ENCODE measurements at places on chromosomes 12 and 14.

DNA sequence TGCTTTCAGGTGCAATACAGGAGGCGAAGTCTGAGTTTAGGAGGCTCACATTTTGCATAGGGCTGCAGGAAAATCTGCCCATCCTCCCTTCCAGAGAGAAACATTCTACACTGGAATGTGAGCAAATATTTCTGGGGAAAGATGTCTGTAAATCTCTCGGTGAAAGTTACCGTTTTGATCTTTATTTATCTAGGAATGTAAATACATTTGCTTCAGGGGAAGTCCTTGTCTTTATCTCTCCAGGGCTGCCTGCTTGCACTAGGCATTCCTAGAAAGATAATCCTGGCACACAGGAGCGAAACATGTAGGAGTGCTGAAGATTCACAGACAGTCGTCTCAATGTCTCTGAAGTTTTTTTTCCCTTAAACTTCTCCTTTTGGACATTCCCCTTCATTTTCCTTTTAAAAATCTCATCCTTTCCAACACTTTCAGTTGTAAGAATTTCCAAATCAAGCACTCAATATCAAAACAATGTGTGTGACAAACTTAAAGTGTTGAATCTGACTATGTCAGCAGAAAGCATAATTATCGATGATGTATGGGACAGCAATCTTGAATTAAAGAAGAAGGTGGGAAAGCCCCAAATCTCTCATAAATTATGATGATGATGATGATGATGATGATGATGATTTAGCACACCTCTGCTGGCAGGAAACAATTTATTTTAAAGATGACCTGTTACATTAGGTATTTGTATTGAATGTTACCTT, 113.4 kb upstream of the RESF1 start:
- no peak for DNase-seq

GRCh38 chr12:75432924-75433323, 42.0 kb downstream of the GLIPR1L2 start:
- DNase-seq: no peak

DNA sequence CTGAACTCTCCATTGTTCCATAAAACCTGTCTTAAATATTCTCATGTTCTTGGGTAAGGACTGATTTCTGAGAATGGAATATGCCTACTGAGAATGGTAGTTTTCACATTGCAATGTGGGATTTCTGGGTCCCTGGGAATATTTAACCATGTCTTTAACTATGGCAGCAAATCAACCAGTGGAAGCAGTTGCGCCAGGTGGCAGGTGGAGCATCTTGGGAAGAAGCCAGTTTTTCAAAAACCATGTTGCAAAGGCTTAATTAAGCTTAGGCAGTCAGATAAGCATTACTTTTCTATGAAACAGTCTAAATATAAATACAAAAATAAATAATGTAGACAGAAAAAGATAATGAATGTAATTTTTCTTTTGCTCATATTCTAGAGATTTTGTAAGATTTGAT, 448.1 kb downstream of the ADAMTS20 start:
- no peak for DNase-seq

- no peak for DNase-seq
These were observed 2.1 kb downstream of the RNASE13 start for GRCh38 chr14:21032326-21033132.

GRCh38 chr12:28568704-28569103, 378.4 kb downstream of the CCDC91 start:
- no peak for DNase-seq

GRCh38 chr14:91394105-91395081, 23.2 kb downstream of the CCDC88C start:
- DNase-seq: no peak

- no peak for DNase-seq
These were observed 13.3 kb downstream of the NDUFA12 start for GRCh38 chr12:94990222-94990621.

DNA sequence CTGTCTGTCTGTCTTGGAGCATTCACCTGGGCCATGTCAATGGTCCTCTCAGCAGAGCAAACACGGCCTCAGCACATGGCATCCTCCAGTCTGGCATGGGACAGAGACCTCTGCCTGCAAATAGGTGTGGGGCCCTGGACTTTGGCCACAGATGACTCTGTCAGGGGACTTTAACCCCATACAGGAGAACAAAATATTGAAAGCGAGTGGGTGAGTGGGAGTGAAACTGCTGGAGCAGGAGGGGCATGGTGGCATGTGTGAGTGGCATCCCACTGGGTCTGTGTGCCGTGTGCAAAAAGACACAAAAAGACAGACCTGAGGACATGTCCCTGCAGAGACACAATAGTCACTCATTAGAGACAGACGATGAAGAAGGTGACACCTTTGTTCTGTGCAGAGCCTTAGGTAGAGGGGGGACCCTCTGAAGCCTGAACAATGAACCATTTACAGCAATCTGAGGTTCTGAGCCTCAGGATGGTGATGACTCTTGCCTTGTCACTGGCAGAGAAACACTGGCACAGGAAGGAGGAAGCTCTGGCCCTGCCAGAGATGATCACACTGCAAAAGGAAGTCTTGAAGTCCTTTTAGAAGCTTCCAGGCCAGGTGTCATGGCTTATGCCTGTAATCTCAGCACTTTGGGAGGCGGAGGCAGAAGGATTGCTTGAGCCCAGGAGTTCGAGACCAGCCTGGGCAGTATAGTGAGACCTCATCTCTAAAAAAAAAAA, 7.5 kb downstream of the LAG3 start:
- no peak for DNase-seq

DNA sequence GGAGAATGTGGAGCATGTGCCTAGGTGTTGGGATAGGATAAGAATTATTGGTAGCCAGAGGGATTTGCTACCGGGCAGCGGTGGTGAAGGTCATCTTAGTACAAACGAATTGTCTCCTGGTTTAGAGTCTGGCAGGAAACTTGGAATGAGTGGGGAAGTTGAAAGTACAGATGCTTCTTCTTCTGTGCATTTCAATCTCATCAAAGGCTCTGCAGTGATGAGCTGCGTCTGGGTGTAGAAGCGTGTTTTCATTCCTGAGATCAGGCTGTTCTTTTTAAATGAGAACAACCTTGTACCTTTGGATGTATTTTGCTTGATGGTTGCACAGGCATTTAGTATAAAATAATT, 2.1 kb downstream of the WNK1 start:
- no peak for DNase-seq

Measured in stimulated activated CD8-positive, alpha-beta memory T cell treated with anti-CD3 and anti-CD28 coated beads, Interleukin-15, amount 100 ng/mL, for 48 hours (primary cell).